ENCODE measurements at places on chromosomes 12 and 14. TPM values are rescaled to one million over a fixed set of nuclear protein-coding genes. Genes with fewer than 3 reads are reported as not detected.
A peak's percentile ranks its signal among the peaks of the same experiment; 100 is the strongest.

- H3K27ac ChIP-seq: no peak overlapping the region
- H3K27me3 ChIP-seq: no peaks in the 10 kb centered on the region
- DNase-seq: no peak
- H3K36me3 ChIP-seq: no peaks in the 10 kb centered on the region
- H3K4me1 ChIP-seq: no peaks in the 10 kb centered on the region
Observed at GRCh38 chr12:14272956-14273912, 92.2 kb upstream of the ATF7IP start.

- H3K36me3 ChIP-seq: no peaks in the 10 kb centered on the region
- H3K27me3 ChIP-seq: peaks cover 12% of the 10 kb centered on the region
- H3K4me1 ChIP-seq: peaks cover 39% of the 10 kb centered on the region
- H3K27ac ChIP-seq: no peak overlapping the region
- H3K4me3 ChIP-seq: peak overlapping the region; percentile 88
Observed at GRCh38 chr12:55743406-55744339, 751 bp downstream of the GDF11 start.

The SAMD15 gene
- total RNA-seq: 1.3 TPM

GRCh38 chr12:67388331-67389138 lies 119.4 kb downstream of the CAND1 start:
- H3K36me3 ChIP-seq: no peaks in the 10 kb centered on the region
- no peaks in the 10 kb centered on the region for H3K4me1 ChIP-seq
- H3K4me3 ChIP-seq: no peak overlapping the region
- DNase-seq: no peak
- H3K27me3 ChIP-seq: no peaks in the 10 kb centered on the region

The PYGL gene
- total RNA-seq: 110 TPM

The PRR4 gene
- 1.2 TPM for total RNA-seq

GRCh38 chr14:99199846-99200653 lies 71.9 kb downstream of the BCL11B start:
- H3K27ac ChIP-seq: no peak overlapping the region
- no peak overlapping the region for H3K4me3 ChIP-seq
- no peaks in the 10 kb centered on the region for H3K36me3 ChIP-seq
- DNase-seq: no peak

DNA sequence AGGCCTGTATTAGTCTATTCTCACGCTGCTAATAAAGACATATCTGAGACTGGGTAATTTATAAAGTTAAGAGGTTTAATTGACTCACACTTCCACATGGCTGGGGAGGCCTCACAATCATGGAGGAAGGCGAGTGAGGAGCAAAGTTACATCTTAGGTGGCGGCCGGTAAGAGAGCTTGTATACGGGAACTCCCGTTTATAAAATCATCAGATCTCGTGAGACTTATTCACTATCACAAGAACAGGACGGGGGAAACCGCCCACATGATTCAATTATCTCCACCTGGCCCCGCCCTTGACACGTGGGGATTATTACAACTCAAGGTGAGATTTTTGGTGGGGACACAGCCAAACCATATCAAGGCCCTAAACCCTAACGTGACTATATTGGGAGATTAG lies 110.1 kb downstream of the LLPH start:
- no peak overlapping the region for H3K27ac ChIP-seq
- peaks cover 27% of the 10 kb centered on the region for H3K4me1 ChIP-seq
- no peak overlapping the region for H3K4me3 ChIP-seq
- DNase-seq: no peak
- no peaks in the 10 kb centered on the region for H3K27me3 ChIP-seq

- peak overlapping the region; percentile 86 for H3K4me3 ChIP-seq
- no peaks in the 10 kb centered on the region for H3K36me3 ChIP-seq
- H3K27ac ChIP-seq: peak overlapping the region; percentile 96
- no peaks in the 10 kb centered on the region for H3K27me3 ChIP-seq
Observed at GRCh38 chr12:121297435-121297991, 1.0 kb upstream of the CAMKK2 start.

The KRT75 gene
- total RNA-seq: not detected

DNA sequence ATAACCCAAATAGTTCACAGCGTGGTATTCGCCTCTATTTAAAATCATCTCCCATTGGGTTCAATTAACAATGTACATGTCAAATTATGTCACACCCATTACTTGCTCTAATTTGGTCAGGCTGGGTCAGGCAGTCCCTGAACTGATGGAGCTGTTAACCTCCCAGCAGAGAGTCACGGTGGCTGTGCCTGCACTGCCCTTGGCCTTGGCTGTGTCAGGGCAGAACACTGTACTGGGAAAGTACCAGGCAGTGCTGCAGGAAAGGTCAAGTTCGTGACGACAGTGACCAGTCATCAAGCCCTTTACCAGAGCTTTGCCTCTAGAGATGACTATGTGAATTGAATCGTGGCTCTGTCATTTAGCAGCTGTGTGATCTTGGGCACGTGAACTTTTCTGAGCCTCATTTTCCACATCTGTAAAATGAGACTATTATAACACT lies 100.0 kb downstream of the ARF6 start:
- H3K36me3 ChIP-seq: no peaks in the 10 kb centered on the region
- no peaks in the 10 kb centered on the region for H3K27me3 ChIP-seq
- peaks cover 78% of the 10 kb centered on the region for H3K4me1 ChIP-seq
- no peak overlapping the region for H3K4me3 ChIP-seq
- H3K27ac ChIP-seq: no peak overlapping the region

The GTF2H3 gene
- 88.6 TPM for total RNA-seq

The ZDHHC22 gene
- not detected for total RNA-seq

GRCh38 chr14:105427936-105428485 lies 8.4 kb downstream of the MTA1 start:
- no peak overlapping the region for H3K27ac ChIP-seq
- peaks cover 20% of the 10 kb centered on the region for H3K4me1 ChIP-seq
- no peaks in the 10 kb centered on the region for H3K27me3 ChIP-seq
- H3K4me3 ChIP-seq: no peak overlapping the region
- no peak for DNase-seq
- H3K36me3 ChIP-seq: peaks cover 25% of the 10 kb centered on the region

DNA sequence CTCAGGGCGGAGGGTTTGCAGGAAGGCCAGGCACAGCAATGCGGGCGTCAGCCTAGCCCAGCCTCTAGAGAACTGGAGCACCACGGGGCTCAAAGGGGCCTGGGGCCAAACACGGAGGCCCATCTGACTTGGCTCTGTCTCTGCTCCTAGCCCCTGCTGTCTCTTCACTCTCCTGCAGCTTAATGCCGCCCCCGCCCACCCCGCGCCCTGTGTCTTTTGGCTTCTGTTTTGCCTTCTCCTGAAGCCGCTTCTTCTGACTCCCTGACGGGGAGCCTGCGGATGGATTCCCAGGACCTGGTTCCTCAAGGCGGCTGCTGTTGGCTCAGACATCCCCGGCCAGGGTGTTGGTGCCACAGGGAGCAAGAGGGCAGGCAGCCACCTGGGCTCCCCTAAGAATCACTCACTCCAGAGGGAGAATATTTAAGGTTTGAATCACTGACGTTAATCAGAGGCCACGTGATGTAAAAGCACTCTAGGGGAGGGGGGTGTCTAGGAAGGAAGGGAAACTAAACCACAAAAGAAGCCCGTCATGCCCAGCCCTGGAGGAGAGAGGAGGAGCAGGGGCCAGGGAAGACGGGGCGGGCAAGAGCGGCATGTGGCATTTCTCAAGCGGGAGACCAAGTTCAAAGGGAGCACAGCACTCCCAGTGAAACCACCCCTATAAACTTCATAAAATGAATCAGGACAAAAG lies 36.9 kb upstream of the PRMT8 start:
- no peak overlapping the region for H3K4me3 ChIP-seq
- no peak for DNase-seq
- peaks cover 44% of the 10 kb centered on the region for H3K27me3 ChIP-seq
- no peak overlapping the region for H3K27ac ChIP-seq

GRCh38 chr12:61490526-61491498 lies 769.4 kb upstream of the USP15 start:
- no peak overlapping the region for H3K4me3 ChIP-seq
- no peaks in the 10 kb centered on the region for H3K36me3 ChIP-seq
- no peaks in the 10 kb centered on the region for H3K4me1 ChIP-seq
- H3K27me3 ChIP-seq: no peaks in the 10 kb centered on the region
- no peak for DNase-seq
- H3K27ac ChIP-seq: no peak overlapping the region

- no peaks in the 10 kb centered on the region for H3K27me3 ChIP-seq
- H3K4me3 ChIP-seq: no peak overlapping the region
- H3K4me1 ChIP-seq: no peaks in the 10 kb centered on the region
- no peak for DNase-seq
- H3K36me3 ChIP-seq: no peaks in the 10 kb centered on the region
- no peak overlapping the region for H3K27ac ChIP-seq
Observed at GRCh38 chr12:76685246-76685678, 78.7 kb upstream of the ZDHHC17 start.

The CABP1 gene
- not detected for total RNA-seq

The NTS gene
- total RNA-seq: 0.13 TPM

The TAS2R46 gene
- 0.22 TPM for total RNA-seq

The CLEC9A gene
- not detected for total RNA-seq

DNA sequence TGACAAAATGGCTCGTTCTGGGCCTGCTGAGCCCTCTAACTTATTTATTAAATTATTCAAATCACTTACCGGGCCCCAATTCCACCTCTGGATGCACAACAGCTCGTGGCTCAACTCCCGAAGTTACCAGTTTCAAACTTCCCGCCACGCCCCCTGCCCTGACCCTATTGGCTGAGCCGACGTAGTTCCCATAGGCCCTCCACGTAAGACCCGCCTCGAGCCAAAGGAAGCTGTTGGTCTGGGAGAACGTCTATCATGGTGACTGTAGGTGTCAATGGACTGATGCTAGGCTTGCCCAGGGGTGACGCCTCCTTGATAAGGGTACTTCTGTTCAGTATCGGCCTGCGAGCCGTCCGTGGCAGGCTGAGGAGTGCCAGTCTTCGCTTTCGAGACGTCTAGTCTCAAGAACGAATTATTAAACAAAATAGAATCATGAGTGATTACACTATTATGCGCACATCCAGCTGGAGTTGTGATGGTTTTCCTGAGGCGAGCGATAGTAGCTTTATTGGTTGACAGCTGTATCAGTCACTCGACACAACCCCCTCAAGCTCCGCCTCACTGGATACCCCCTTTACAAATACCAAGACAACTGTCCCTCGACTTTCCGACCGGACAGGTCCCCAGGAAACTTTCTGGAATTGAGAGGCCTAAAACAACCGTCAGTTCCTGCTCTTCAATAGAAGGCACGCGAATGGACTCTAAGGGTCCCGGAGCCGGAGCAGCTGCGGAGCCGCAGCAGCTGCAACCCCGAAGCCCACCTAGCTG lies at the start of gene CDCA3:
TSS of gene CDCA3 (minus strand) at position 134 of the 768 bp plus-strand sequence. CDS start 334 bp downstream, outside the sequence.
- H3K4me3 ChIP-seq: peak within 1 kb of the TSS; percentile 79
- H3K27me3 ChIP-seq: no peaks in the 10 kb centered on the region
- H3K36me3 ChIP-seq: peaks cover 43% of the 10 kb centered on the region
- H3K4me1 ChIP-seq: peaks cover 33% of the 10 kb centered on the region
- peak; percentile 99 for DNase-seq

DNA sequence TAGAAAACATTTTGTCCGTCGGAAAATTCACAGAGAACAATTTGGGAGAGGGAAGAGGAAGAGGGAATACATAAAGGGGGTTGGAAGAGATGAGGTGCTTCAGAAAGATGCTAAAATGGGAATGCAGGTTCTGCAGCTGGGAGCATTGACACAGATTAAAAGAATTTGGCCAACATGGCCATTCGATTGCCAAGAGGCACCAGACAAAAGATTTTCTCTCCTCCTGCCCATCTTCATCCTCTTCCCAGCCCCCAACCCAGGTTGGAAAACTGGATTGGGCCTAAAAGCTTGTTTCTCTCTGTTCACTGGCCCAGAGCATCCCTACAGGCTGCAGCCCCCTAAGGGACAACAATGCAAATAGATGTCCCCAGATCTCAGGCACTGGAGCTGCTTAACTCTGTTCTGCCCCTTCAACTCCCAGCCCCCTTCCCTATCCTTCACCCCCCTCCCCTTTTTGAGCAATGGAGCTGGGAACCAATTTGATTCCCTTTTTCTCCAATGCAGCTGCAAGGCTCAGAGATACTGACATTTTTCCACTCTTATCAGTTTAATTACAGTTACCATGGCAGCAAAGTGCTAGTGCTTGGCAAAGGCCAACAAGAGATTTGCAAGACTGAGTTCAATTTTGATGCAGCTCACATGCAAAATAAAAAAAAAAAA lies 1.9 kb downstream of the LMO3 start:
- peaks cover 15% of the 10 kb centered on the region for H3K27me3 ChIP-seq
- H3K4me3 ChIP-seq: no peak overlapping the region
